ENCODE measurements at places on chromosomes 5 and 9.

- no peak for DNase-seq
Observed at GRCh38 chr5:73701566-73701965, 75.6 kb downstream of the ARHGEF28 start.

GRCh38 chr5:30505014-30505886 is 688.2 kb upstream of the CDH6 start:
- no peak for DNase-seq

DNA sequence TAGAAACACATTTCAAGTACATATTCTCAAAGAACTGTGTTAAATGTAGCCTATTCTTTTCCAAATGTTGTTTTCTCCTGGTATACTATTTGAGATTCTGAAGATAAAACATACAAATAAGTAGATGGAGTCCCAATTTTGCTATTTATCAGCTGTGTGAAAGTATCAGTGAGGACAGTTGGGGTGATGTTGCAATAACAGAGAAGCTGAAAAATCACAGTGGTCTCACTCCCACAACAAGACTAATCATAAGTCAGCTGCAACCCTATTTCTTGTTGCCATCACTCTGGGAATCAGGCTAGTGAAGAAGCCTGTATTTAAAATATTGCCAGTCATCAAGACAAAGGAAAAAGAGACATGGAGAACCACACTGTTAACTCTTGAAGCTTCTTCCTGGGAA is 25.9 kb upstream of the LURAP1L start:
- DNase-seq: no peak

DNA sequence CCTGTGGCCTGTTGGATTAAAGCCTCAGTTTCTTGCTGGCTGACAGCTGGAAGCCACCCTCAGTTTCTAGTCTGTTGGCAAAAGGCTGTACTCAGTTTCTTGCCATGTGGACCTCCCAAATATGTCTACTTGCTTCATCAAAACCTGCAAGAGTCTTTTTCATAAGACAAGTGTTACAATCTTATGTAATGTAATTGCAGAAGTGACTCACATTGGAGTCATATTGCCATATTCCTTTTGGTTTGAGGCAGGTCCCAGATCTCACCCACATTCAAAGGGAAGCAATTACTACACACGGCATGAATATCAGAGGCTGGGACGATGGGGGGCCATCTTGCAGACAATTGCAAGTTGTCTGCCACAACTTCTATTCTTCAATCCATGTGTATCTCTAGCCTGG is 286.7 kb upstream of the IL12B start:
- DNase-seq: no peak

DNA sequence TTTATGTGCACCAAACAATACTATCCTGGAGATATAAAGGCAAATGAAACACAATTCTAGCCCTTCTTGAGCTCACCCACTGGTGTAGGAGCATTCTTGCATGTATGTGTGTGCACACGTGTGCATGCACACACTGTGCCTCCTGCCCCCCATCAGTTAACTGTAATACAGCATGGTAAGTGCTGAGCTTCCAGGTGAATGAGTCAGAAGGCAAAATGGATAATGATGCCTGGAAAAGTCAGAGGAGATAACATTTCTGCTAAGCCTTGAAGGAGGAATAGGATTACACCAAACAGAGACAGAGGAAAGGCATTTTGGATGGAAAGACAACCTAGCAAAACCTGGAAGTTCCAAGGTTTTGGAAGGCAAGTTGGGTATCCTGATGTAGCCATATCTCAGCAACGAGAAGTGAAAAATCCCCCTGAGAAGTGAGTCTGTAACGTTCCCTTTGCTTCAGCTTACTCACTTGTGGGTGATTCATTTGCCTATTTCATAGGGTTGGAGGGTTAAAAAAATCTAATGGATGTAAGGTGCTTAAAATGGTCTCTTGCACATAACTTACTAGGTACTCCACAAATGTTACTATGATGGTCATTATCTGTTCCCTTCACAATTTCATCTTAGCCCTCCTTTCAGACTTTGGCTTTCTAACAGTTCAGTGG is 101.4 kb upstream of the STC2 start:
- no peak for DNase-seq

- no peak for DNase-seq
Observed at GRCh38 chr5:111772456-111773122, 15.6 kb upstream of the NREP start.

GRCh38 chr9:76255781-76256455 is 138.3 kb downstream of the RFK start:
- no peak for DNase-seq

DNA sequence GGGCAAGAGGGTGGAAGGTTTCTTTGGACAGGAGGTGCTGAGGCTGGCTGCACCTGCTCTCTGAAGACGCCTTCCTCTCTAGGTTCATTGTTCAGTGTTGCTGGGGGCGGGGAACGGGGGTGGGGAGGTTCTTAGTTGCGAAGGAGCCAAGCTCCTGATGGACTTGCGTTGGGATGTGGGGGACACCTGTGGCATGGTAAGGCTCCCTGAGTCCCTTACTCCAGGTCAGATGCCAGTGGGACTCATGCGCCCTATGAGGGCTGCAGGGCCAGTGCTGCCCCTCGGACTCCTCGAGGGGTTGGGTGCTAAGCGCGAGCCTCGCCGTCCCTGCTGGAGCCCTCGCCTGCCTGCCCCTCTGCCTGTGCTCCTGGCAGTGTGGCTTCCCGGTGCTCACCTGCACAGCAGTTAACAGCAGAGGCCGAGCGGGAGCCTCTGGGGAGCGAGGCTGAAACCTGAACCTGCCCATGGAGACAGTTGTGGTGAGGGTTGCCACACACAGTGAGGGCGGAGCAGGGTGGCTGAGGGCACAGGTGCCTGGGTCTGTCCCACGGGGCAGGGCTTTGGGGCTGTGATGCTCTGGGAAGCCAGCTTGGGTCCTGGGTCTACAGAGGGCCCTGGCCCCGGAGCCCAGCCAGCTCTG is 5.5 kb downstream of the RNU6ATAC start:
- no peak for DNase-seq

- DNase-seq: no peak
Observed at GRCh38 chr5:53373451-53374158, 106.8 kb upstream of the FST start.

DNA sequence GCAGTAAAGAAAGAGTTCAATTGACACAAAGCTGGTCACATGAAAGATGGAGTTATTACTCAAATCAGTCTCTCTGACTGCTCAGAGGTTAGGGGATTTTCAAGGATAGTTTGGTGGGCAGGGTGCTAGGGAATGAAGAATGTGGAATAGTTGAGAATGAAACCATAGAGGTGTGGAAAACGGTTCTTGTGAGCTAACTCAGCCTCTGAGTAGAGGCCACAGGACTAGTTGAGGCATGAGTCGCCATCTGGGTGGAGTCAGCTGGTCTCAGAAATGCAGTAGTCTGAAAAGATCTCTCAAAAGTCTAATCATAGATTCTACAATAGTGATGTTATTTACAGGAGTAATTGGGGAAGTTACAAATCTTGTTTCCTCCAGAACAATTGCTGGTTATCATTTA is 178.9 kb upstream of the SPEF2 start:
- DNase-seq: no peak

GRCh38 chr9:99392986-99393385 is 170.9 kb downstream of the SEC61B start:
- no peak for DNase-seq

GRCh38 chr9:129412814-129413536 is 207.9 kb downstream of the C9orf50 start:
- peak; percentile 48 for DNase-seq

- no peak for DNase-seq
Observed at GRCh38 chr9:33931326-33931725, 114.4 kb downstream of the UBE2R2 start.

GRCh38 chr5:17896605-17897004 is 262.3 kb downstream of the TAF11L14 start:
- no peak for DNase-seq

DNA sequence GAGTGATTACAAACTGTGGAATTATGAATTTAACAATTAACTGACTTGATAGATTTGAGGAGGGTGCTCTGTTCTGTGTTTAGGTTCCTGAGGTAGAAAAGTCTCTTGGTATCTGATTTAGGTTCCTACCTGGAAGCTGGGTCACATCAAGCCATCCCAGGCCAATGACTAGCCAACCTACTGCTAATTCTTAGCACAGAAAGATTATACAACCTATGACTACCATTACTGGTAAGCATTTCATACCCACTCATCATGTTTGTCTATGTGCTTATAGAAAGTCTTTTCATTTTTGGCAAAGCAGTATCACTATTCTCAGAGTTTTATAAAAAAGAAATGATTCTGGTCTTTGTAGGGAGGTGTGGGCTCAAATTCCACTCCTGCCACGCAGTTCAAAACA is 49.7 kb downstream of the GNAQ start:
- no peak for DNase-seq

GRCh38 chr9:33287087-33287490 is 3.2 kb upstream of the NFX1 start:
- DNase-seq: peak; percentile 37
